ENCODE measurements at places on chromosomes 4 and X.

DNA sequence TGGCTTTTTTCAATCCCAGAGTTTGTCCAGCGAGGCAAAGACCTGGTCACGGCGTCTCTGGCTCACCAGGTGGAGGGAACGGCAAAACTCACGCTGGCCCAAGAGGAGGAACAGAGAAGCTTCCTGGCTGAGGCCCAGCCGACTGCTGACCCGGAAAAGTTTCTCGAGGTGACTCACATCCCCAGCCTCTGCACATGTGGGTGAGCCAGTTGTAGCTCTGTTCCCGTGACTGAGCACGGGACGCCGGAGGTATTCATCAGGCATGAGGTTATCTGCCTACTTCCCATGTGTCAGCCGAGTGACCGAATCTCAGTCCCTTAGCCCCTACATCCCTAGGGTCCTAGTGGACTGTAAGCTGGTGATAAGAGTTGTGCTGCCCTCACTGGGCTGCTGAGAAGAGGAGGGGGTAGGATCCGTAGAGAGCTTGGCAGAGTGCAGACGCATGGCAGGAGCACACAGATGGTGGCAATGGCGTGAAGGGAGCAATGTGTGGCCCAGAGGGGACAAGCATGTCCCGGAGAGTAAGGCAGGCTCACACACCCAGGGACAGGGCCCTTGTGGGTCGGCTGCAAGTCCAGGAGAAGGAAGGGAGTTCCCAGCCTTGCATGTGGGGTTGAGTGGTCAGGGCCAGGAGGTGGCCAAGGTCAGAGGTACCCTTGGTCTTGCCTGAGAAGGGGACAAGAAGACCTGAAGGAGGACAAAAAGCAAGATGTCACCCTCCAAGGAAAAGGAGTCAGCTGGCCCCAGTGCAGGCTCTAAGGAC lies 42.9 kb downstream of the EVC start:
- DNase-seq: peak; percentile 98

DNA sequence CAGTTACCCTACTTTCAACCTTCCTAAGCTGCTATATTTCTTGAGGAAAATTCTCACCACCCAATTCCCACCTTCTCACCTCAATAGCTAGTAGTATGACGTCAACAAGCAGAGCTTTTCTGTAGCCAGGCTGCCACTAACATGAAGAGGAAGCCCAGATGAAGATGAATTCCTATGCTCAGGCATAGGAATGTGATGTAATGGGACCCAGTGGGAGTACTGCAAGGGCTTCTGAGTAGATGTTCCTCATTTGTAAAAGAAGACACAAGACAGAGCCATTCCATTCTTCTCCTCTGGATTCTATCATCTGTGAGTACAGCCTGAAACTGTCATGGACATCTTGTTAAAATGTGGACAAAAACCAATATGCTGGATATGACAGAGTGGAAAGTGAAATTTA lies 81.6 kb upstream of the KLF3 start:
- DNase-seq: no peak

DNA sequence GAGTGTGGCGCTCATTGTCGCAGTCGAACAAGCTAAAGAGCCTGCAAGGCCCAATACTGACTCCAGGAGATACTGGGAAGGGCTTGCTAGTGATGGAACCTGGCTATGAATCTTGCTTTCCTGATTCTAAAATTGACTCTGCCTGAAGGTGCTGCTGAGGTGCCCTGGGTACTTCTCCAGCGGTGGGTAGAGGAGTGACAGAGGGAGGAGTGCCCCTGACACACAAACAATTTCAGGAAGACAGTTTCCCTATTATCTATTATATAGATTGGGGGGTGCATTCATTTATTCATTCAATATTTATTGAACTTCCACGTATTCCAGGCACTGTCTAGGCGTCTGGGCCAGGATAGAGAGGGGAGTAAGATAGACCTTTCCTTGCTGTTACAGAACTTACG lies 339.2 kb upstream of the GATB start:
- DNase-seq: no peak

DNA sequence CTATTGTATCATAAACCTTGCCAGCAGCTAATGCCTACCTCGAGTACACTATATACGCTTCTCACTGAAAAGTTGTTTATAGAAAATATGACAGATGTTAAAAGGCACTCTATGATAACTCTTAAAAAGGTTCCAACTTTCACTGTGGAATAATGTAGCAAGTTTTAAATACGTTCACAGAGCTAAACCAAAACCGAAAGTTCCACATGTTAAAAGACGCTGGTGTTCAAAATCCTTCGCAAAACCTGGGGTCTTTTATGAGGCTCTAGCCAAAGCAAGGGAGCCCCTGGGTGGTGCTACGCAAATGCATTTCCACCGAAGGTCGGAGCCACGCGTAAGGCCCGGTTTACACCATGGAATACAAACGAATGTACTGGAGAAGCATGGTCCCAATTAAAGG lies 103.7 kb upstream of the TENM3 start:
- no peak for DNase-seq

GRCh38 chrX:27254656-27255055 lies 208.5 kb downstream of the PPP4R3C start:
- no peak for DNase-seq

DNA sequence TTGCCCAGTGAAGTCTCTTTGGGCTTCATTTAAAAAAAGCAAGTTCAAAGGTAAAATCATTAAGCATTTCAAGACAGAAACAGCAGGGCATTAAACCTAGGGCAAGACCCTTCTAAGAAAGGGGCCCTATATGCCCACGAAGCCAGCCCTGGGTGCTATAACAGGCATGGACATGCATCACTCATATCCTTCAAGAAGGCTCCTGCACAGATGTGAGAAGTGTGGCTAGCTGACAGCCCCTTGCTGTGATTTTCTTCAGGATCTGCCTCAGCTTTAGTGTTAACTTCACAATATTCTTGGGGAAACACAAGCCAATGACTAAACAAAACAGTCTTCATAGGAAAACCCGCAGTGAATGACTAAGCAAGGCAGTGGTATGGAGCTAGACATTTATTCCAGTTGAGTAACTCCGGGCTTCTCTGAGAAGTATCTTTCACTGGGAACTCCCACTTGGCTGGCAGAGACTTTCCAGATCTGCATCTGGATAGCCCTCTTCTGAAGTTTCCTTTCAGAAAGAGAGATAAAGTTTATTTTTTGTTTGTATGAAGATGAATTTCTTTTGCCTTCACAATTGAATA lies 11.9 kb upstream of the MAOA start:
- DNase-seq: peak; percentile 79

GRCh38 chrX:123425904-123426303 lies 241.8 kb downstream of the GRIA3 start:
- DNase-seq: no peak

DNA sequence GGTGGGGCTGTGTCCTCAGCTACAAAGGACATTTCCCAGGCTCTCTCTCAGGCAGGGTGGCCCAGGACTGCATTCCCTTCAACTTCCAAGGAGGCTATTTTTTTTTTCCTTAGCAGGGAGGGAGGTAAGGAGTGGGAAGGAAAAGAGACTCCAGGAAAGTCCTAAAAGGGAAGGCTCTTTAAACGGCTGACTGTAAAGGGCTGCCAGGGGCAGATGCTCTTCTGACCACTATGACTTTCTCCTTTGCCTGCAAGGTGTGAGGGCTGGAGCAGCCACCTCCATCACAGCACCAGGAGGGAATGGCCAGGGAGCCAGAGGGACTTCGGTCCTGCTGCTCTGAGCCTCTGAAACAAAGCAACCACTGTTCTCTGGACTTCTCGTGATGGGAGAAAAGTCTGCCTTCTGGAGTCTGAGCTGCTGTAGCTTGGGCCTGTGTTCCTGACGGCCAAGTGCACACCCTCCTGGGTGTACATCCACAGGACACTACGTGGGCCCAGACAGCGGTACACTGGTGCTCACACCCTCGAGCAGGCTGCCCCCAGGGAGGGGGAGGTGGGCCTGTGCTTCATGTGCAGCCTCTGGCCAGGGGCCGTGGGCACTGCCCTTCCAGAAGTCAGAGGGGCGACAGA lies 17.9 kb downstream of the NAT8L start:
- no peak for DNase-seq

DNA sequence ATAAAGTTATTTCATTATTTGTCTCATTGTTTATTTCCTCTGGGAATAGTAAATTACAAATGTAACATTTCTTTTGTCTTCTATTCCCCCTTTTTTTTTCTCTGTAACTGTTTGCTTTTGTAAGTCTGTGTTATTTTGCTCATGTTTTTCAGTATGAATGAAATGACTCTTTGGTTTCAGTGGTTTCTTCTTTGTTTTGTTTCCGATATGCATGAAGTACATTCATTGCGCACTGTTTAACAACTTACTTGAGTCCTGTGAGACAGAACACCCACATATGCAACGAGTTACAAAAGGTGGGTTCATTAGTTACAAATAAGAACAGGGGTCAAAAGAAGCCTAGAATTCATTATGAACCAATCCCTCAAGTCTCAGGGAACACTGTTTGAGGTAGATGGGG lies 175.0 kb upstream of the UGT8 start:
- no peak for DNase-seq

GRCh38 chrX:18591834-18592233 lies 80.1 kb downstream of the RS1 start:
- no peak for DNase-seq
